Right atrium auricular region (tissue), 2 donors: ENCODE measurements at places on chromosomes 4 and X.

- no peak overlapping the region for H3K4me3 ChIP-seq
- no peak overlapping the region for H3K27ac ChIP-seq
- peaks cover 74% of the 10 kb centered on the region for H3K36me3 ChIP-seq
- no peak for DNase-seq
Measured at GRCh38 chr4:57020467-57021101, 41.9 kb downstream of the POLR2B start.

- H3K27me3 ChIP-seq = no peaks in the 10 kb centered on the region
- no peaks in the 10 kb centered on the region for H3K36me3 ChIP-seq
- DNase-seq = no peak
- no peaks in the 10 kb centered on the region for H3K4me1 ChIP-seq
- no peak overlapping the region for H3K27ac ChIP-seq
Measured at GRCh38 chr4:172143605-172144314, 330.6 kb downstream of the GALNTL6 start.

GRCh38 chrX:93322110-93322509 is 351.3 kb downstream of the NAP1L3 start:
- H3K27me3 ChIP-seq = no peaks in the 10 kb centered on the region
- H3K27ac ChIP-seq = no peak overlapping the region
- H3K4me1 ChIP-seq = no peaks in the 10 kb centered on the region
- no peak overlapping the region for H3K4me3 ChIP-seq
- no peak for DNase-seq
- H3K36me3 ChIP-seq = no peaks in the 10 kb centered on the region

- H3K4me3 ChIP-seq = no peak overlapping the region
- H3K36me3 ChIP-seq = no peaks in the 10 kb centered on the region
- no peak for DNase-seq
- no peaks in the 10 kb centered on the region for H3K27me3 ChIP-seq
Measured at GRCh38 chr4:180465364-180465763, 1777.8 kb upstream of the TENM3 start.

DNA sequence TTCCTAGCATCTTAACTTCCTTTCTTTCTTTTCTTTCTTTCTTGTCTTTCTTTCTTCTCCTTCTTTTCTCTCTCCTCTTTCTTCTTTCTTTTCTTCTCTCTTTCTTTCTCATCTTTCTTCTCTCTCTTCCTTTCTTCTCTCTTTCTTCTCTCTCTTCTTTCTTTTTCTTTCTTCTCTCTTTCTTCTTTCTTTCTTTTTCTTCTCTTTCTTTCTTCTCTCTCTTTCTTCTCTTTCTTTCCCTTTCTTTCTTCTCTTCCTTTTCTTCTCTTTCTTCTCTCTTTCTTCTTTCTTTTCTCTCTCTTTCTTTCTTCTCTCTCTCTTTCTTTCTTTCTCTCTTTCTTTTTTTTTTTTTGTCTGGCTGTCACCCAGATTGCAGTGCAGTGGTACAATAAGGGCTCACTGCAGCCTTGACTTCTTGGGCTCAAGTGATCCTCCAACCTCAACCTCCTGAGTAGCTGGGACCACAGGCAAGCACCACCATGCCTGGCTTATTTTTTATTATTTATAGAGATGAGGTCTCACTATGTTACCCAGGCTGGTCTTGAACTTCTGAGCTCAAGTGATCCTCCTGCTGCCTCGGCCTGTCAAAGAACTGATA is 17.5 kb downstream of the NMU start:
- DNase-seq = no peak
- no peaks in the 10 kb centered on the region for H3K4me1 ChIP-seq
- H3K4me3 ChIP-seq = no peak overlapping the region
- no peak overlapping the region for H3K27ac ChIP-seq
- H3K36me3 ChIP-seq = no peaks in the 10 kb centered on the region
- no peaks in the 10 kb centered on the region for H3K27me3 ChIP-seq

GRCh38 chr4:88939697-88940096 is 117.3 kb downstream of the FAM13A start:
- H3K4me3 ChIP-seq = no peak overlapping the region
- no peaks in the 10 kb centered on the region for H3K4me1 ChIP-seq
- DNase-seq = no peak
- H3K36me3 ChIP-seq = no peaks in the 10 kb centered on the region
- H3K27me3 ChIP-seq = no peaks in the 10 kb centered on the region
- H3K27ac ChIP-seq = no peak overlapping the region

- no peaks in the 10 kb centered on the region for H3K27me3 ChIP-seq
- H3K27ac ChIP-seq = no peak overlapping the region
- H3K4me1 ChIP-seq = no peaks in the 10 kb centered on the region
Measured at GRCh38 chr4:165986956-165987698, 114.1 kb downstream of the TLL1 start.

DNA sequence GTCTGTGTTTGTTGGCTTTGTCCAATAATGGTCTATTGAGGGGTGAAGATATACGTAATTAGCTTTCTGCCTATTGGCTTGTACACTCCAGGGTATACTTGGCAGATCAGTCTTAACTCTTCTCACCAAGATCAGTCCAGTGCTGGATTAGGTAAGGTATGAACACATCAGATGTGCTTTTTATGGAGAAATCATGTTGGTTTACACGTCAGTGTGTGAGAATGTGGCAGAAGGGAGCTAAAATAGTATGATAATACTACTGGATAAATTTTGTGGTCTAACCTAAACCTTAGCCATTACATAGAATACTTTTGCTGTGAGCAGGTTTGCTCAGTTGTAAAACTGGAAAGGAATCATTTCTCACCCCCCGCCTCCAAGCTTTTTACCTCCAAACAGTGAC is 4.2 kb downstream of the PDHA1 start:
- no peak overlapping the region for H3K27ac ChIP-seq
- no peak overlapping the region for H3K4me3 ChIP-seq
- H3K4me1 ChIP-seq = peaks cover 10% of the 10 kb centered on the region
- peaks cover 29% of the 10 kb centered on the region for H3K36me3 ChIP-seq
- no peaks in the 10 kb centered on the region for H3K27me3 ChIP-seq

GRCh38 chr4:124640022-124640730 is 72.4 kb downstream of the ANKRD50 start:
- H3K36me3 ChIP-seq = no peaks in the 10 kb centered on the region
- H3K27me3 ChIP-seq = no peaks in the 10 kb centered on the region
- no peaks in the 10 kb centered on the region for H3K4me1 ChIP-seq
- H3K4me3 ChIP-seq = no peak overlapping the region

GRCh38 chr4:107900508-107900907 is 30.8 kb upstream of the CYP2U1 start:
- no peak overlapping the region for H3K27ac ChIP-seq
- no peaks in the 10 kb centered on the region for H3K27me3 ChIP-seq
- no peaks in the 10 kb centered on the region for H3K36me3 ChIP-seq
- peaks cover 11% of the 10 kb centered on the region for H3K4me1 ChIP-seq
- DNase-seq = no peak

DNA sequence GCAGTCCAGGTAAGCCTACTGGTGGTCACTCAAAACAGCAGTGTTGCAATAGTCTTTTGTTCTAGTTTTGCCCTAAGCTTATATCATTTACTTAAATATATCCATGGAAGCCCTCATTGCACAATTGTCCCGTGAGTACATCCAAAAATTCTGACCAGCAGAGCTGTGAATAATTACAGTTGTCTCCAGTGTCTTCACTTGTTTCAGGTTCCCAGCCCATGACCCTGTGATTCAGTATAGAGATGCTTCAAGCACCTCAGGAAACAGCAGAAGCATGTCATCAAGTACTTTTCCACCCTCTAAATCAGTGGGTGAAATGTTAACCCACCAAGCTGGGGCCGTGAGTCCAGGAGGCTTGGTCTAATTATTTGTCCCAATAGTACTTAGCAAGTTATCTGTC is 214.9 kb upstream of the RPS6KA3 start:
- no peak overlapping the region for H3K4me3 ChIP-seq
- no peaks in the 10 kb centered on the region for H3K4me1 ChIP-seq
- no peak for DNase-seq
- H3K27me3 ChIP-seq = no peaks in the 10 kb centered on the region
- no peak overlapping the region for H3K27ac ChIP-seq
- no peaks in the 10 kb centered on the region for H3K36me3 ChIP-seq

GRCh38 chr4:74377714-74378113 is 12.8 kb downstream of the EREG start:
- H3K27me3 ChIP-seq = no peaks in the 10 kb centered on the region
- H3K27ac ChIP-seq = no peak overlapping the region
- no peaks in the 10 kb centered on the region for H3K36me3 ChIP-seq
- H3K4me3 ChIP-seq = no peak overlapping the region
- H3K4me1 ChIP-seq = no peaks in the 10 kb centered on the region

DNA sequence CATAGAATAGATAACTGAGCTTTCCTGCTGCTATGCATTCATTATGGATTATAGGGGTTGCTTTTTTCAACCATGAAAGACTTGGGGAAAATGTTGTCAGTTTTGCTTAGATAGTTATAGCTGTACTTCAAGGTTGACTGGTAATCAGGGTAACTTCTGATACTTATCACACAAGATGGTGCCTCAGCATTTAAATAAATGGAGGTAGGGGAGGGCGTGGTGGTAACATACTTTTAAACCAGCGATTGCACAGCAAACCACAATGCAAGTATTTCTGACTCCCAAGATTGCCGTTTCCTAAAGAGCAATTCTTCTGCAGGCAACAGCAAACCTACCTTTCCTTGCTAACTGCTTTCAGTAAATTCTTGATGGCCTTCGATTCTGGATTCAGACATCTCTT is 1.3 kb downstream of the CXCL10 start:
- H3K4me1 ChIP-seq = no peaks in the 10 kb centered on the region
- H3K36me3 ChIP-seq = no peaks in the 10 kb centered on the region
- no peak for DNase-seq
- H3K27me3 ChIP-seq = no peaks in the 10 kb centered on the region
- no peak overlapping the region for H3K4me3 ChIP-seq

GRCh38 chrX:131792789-131793462 is 230.2 kb upstream of the STK26 start:
- DNase-seq = peak; percentile 82
- no peaks in the 10 kb centered on the region for H3K36me3 ChIP-seq
- peak overlapping the region; percentile 49 for H3K4me3 ChIP-seq
- H3K4me1 ChIP-seq = peaks cover 6% of the 10 kb centered on the region
- no peaks in the 10 kb centered on the region for H3K27me3 ChIP-seq

GRCh38 chr4:10584042-10584441 is 100.5 kb downstream of the CLNK start:
- H3K27ac ChIP-seq = no peak overlapping the region
- no peaks in the 10 kb centered on the region for H3K4me1 ChIP-seq
- no peak for DNase-seq
- H3K36me3 ChIP-seq = no peaks in the 10 kb centered on the region
- H3K4me3 ChIP-seq = peak overlapping the region; percentile 5

- H3K36me3 ChIP-seq = no peaks in the 10 kb centered on the region
- H3K27ac ChIP-seq = no peak overlapping the region
- no peak overlapping the region for H3K4me3 ChIP-seq
- no peaks in the 10 kb centered on the region for H3K27me3 ChIP-seq
- no peak for DNase-seq
- no peaks in the 10 kb centered on the region for H3K4me1 ChIP-seq
Measured at GRCh38 chr4:159723341-159724048, 620.6 kb downstream of the RAPGEF2 start.

DNA sequence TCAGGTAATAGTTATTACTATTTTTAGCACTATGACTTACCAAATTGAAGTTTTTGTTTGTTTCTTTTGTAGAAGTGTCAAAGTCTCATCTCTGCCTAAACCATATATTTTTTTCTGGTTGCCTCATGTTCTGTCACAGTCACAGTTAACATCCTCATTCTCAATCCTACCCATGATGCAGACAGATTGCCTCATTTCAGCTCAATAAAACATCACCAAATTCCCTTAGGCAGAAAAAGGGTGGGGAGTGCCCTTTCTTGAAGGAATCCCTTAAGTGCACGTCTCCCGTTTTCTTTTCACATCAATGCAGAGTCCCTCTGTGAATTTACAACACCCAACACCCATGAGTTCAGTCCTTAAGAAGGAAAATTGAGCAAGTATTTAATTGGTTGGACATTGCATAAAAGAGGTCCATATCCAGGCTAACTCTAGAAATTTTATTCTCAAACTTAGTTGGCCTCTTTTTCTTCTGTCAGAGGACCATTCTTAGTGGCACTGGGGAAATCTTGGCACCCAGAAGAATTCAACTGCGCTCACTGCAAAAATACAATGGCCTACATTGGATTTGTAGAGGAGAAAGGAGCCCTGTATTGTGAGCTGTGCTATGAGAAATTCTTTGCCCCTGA is 103.7 kb upstream of the BMPR1B start:
- DNase-seq = no peak

GRCh38 chr4:145446184-145446583 is 35.5 kb upstream of the SMAD1 start:
- no peak for DNase-seq
- no peaks in the 10 kb centered on the region for H3K4me1 ChIP-seq
- H3K27ac ChIP-seq = no peak overlapping the region
- H3K27me3 ChIP-seq = no peaks in the 10 kb centered on the region

DNA sequence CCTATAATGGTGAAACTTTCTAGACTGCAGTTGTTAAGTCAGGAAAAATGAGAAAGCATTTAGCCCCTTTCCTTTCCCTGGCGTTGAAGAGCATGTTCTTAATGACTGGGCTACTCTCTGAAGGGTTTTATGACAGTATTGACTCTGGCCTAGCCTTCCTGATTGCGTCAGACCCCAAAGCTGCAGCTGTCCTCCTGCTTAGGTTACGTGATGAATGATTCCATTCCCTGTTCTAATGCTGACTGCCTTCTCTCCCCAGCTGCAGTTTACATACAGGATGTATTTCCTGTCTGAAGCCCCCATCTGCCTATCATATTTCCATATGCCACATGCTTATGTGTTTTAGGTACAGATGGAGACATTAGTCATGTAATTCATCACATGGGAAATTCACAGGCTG is 105.8 kb upstream of the EGFL6 start:
- DNase-seq = no peak
- no peak overlapping the region for H3K4me3 ChIP-seq
- no peaks in the 10 kb centered on the region for H3K4me1 ChIP-seq
- H3K27ac ChIP-seq = peak overlapping the region; percentile 59

DNA sequence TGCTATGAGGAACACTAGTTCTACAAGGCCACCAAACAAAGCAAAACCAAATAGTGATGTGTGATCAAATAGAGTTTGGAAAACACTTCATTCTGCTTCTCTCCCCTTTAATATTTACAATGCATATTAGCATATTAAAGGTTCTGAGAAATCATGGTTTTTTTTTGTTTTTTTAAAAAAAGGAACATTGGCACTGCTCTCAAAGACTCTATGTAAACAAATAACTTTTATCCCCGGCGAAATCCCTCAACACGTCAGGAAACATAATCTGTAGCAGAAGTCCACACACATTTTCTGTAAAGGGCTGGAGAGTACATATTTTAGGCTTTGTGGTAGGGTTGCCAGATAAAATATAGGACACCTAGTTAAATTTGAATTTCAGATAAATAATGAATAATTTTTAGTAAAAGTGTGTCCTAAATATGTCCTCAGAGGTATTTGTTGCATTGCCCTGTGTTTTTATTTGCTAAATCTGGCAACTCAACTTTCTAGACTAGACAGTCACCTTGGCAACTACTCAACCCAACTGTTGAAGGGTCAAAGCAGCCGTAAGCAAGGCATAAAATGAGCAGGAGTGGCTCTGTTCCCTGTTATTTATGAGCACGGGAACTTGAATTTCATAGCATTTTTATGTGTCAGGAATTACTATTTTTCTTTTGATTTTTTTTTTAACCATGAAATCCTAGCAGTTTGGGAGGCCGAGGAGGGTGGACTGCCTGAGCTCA is 8.6 kb downstream of the SPATA4 start:
- no peaks in the 10 kb centered on the region for H3K27me3 ChIP-seq
- H3K36me3 ChIP-seq = no peaks in the 10 kb centered on the region
- no peak overlapping the region for H3K4me3 ChIP-seq
- H3K4me1 ChIP-seq = no peaks in the 10 kb centered on the region

- H3K4me1 ChIP-seq = no peaks in the 10 kb centered on the region
- no peaks in the 10 kb centered on the region for H3K27me3 ChIP-seq
- no peak for DNase-seq
- no peak overlapping the region for H3K4me3 ChIP-seq
Measured at GRCh38 chr4:100762738-100763137, 244.9 kb upstream of the EMCN start.

- no peaks in the 10 kb centered on the region for H3K36me3 ChIP-seq
- H3K4me3 ChIP-seq = no peak overlapping the region
Measured at GRCh38 chr4:174926958-174927357, 8.8 kb downstream of the ADAM29 start.
